ENCODE measurements at places on chromosomes 12 and 14.

GRCh38 chr12:18998343-18999261 lies 130.9 kb upstream of the PLEKHA5 start:
- no peak for DNase-seq

GRCh38 chr14:24715239-24715638 lies 81.2 kb upstream of the GZMB start:
- no peak for DNase-seq

DNA sequence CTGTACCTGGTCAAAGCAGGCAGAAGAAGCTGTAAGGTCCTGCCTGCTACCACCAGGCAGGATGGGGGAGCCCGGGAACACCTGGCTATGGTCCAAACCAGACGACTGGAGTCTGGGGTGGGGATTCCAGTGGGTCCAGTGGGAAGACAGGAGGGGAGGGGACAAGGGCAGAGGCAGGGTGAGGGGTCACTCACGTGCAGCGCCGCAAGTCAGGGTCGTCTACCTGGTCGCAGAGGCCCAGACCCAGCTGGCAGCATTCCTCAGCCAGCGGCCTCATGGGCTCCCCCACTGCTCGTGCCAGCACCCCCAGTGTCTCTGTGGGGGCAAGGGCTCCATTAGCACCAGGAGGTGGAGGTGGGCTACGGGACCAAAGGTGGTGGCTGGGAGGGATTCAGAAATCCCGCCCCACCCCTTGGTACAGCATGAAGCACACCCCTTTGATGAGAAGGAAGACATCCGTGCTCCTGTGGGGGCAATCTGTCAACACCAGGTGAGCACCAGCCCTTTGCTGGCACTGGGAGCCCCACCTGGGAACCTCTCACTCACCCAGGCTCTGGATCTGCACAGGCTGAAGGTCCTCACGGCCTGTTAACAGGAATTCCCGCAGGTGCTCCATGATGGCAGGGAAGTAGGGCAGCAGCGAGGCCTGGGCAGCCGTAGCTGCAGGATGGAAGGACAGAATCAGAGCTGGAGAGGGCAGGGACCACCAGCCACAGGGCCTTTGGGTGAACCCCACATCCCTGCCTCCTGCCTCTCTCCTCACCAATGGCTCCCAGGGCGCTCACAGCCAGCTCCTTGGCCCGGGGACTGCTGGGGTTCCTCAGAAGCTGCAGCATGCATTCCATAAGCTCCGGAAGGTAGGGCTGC lies 4.3 kb downstream of the IPO4 start:
- no peak for DNase-seq

GRCh38 chr12:3269594-3269993 lies 192.4 kb downstream of the TSPAN9 start:
- no peak for DNase-seq

GRCh38 chr14:53124786-53125185 lies 28.3 kb downstream of the DDHD1 start:
- DNase-seq: no peak

- no peak for DNase-seq
These were observed 138.8 kb upstream of the HMGA2 start for GRCh38 chr12:65685514-65685913.

- no peak for DNase-seq
These were observed 120.4 kb upstream of the ATF7IP start for GRCh38 chr12:14244876-14245669.

- no peak for DNase-seq
These were observed 91.2 kb downstream of the PPM1H start for GRCh38 chr12:62843716-62844115.

DNA sequence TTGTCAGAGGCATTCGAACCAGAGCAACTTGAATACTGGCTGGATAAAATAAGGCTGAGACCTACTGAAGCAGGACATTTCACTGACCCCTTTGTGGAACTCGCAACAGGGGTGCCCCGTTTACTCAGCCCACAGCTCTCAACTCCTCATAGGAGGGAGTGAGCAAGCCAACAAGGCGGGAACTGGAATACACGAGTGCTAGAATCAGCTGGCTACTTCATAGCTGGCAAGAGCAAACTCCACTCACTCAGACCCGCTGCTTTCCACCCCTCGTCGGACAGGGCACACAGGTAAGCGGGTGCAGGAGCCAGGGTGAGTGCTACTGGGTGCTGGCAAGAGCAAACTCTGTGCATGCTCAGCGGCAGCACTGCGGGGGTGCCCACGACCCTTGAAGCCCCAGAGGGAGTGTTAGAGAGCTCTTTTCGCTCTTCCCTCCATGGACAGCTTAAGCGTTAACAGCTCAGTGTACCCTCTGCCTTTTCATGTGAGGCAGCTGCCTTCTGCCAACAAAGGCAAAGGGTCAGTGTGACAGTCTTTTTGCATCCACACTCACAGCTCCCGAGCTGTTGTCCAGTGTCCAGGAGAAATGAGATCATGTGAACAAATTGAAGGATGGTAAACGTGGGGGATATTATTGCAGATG lies 15.7 kb downstream of the CAPZA3 start:
- no peak for DNase-seq

DNA sequence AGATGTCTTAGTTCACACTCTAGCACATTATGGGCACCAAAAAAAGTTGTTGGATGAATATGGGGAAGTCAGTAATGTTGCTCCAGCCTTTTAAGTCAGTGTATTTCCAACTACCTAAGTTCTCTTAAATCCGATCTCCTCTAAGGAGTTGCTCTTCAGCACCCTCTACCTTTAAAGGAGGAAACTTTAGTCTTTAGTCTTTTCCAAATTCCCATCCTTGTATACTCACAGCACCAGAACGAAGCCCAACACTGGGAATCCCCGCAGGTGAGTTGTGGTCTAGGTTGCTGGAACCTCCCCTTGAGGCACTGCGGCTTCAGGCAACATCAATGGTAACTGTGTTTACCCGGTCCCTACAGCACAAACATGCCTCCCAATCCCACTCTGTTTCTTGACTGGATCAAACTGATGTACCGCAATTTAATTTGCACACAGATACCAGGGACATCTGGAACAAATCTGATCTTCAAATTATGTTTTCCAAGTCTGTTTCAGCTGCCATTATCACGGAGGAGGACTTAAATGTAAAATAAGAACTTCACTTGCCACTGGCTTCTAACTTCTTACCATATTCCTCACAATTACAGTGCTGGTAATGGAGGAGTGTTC lies 179.0 kb downstream of the FOXN3 start:
- no peak for DNase-seq

- DNase-seq: no peak
These were observed 214.9 kb downstream of the KTN1 start for GRCh38 chr14:55794655-55795595.

GRCh38 chr12:109258607-109259544 lies 50.2 kb downstream of the FOXN4 start:
- DNase-seq: no peak

DNA sequence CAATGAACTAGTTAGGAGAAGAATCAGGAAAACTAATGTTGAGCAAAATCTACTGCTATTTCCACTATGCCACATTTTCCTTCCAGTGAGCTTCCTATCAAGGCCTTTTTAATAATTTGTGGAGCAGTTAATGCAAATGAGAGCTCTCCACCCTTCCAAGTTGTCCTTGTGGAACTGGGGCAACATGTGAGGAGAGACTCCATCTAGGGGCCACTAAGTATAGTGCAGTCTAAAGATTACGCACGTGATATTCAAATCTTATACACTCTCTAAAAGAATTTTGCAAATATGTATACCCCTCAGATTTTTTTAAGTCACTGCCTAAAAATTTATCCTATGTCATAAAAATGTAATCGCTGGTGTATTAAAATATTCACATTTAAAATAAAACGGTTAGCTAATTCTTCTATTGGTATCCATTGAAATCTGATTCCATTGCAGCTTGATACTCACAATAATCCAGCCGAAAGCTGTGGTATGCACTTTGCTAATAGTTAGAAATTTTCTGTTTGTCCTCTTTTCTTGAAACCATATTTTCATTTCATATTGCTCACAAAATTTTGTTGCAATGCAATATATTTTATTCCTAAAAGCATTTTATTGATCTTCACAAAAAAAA lies 100.1 kb downstream of the PAH start:
- no peak for DNase-seq

DNA sequence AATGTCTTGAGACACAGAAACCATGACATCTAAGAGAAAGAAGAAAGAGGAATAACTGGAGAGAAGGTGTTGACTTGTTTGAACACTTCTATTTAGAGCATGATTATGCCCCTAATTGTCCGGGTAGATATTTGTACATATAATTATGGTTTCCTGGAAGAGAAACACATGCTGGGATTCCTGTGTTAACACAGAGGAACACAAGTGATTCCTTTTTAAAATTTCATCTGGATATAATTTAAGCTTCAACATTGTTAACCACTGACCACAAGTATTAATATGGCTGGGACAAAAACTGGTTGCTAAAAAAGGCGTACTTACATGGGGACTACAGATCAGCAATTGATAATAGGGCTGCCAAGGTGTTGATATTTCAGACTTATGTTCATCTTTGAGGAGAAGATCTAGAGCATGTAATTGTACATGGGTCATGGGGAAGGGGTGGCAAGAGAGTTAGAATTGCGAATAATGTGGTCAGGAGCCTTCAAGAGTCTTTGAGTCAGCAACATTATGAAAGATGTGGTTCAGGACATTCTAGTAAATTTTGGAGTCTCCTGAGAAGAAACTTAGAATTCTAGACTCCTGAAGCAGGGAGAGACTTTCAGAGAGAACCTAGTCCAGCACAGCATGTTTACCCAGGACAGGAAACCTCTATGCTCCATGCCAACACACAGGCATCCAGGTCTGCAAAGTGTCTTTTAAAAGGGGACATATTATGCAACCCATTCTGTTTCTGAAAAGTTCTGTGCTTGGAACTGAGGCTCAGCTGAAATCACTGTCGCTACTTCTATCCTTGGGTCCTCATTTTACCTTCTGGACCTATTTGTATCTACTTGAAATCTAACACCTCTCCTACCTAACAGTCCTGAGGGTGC lies 56.5 kb downstream of the SLC38A1 start:
- no peak for DNase-seq

Measured in stimulated activated CD4-positive, alpha-beta T cell treated with anti-CD3 and anti-CD28 coated beads, TNF-alpha, amount 100 ng/mL, for 48 hours (primary cell).